Upper lobe of left lung (tissue), 6 donors: ENCODE measurements at places on chromosomes 6 and 20. TPM values are rescaled to one million over a fixed set of nuclear protein-coding genes. Genes with fewer than 3 reads are reported as not detected.
A peak's percentile ranks its signal among the peaks of the same experiment; 100 is the strongest.

- H3K4me3 ChIP-seq, result no peak overlapping the region
- H3K27ac ChIP-seq, result no peak overlapping the region
- no peak for DNase-seq
- H3K27me3 ChIP-seq, result no peaks in the 10 kb centered on the region
Observed at GRCh38 chr6:30776390-30777154, 32.2 kb upstream of the IER3 start.

DNA sequence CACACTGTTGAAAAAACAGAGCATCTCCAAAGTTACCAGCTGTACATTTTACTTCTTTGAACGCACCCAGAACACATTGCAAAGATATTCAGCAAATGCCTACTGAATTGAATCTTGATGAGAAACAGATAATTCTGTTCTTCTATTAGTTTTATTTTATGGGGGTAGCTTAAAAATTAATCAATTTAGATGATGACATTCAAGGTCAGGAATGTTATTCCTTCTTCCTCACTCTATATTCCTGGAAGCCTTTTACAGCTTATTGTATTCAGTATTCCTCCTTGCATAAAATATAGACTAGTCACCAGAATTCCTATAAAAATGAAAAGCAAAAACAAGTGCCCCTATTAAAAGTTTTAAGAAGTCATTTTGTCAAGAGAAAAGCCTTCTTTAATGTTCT, 21.4 kb upstream of the GMDS start:
- DNase-seq, result no peak
- H3K36me3 ChIP-seq, result peaks cover 28% of the 10 kb centered on the region
- no peak overlapping the region for H3K4me3 ChIP-seq

DNA sequence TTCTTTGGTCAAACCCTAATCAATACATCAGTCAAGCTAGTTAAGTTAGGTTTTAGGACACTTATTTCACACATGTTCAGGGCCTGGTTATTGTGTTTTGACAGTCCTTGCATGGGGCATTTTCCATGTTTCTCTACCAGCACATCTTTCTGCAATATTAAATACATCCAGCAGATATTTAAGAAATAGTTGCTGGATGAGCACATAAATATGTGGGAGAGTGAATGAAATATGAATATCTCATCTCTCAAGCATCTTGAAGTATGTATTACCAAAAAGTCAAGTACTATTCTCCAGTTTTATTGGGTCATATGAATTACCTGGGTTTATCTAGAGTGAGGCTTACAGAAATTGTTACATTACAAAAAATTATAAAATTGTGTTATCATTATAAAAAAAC, 621.9 kb upstream of the GJE1 start:
- H3K4me1 ChIP-seq, result no peaks in the 10 kb centered on the region
- H3K4me3 ChIP-seq, result no peak overlapping the region
- no peaks in the 10 kb centered on the region for H3K27me3 ChIP-seq
- H3K36me3 ChIP-seq, result no peaks in the 10 kb centered on the region

- H3K4me3 ChIP-seq, result no peak overlapping the region
- no peaks in the 10 kb centered on the region for H3K36me3 ChIP-seq
- no peak for DNase-seq
Observed at GRCh38 chr20:9635750-9636149, 121.4 kb downstream of the LAMP5 start.

GRCh38 chr6:156582509-156582992, 194.6 kb upstream of the ARID1B start:
- no peaks in the 10 kb centered on the region for H3K36me3 ChIP-seq
- no peak for DNase-seq
- no peaks in the 10 kb centered on the region for H3K27me3 ChIP-seq
- H3K4me3 ChIP-seq, result no peak overlapping the region
- no peak overlapping the region for H3K27ac ChIP-seq
- no peaks in the 10 kb centered on the region for H3K4me1 ChIP-seq

- no peaks in the 10 kb centered on the region for H3K36me3 ChIP-seq
- H3K27ac ChIP-seq, result no peak overlapping the region
- H3K4me3 ChIP-seq, result no peak overlapping the region
- DNase-seq, result peak; percentile 65
- no peaks in the 10 kb centered on the region for H3K27me3 ChIP-seq
Observed at GRCh38 chr20:3706774-3707507, 5.5 kb downstream of the SIGLEC1 start.

GRCh38 chr6:91155129-91155785, 568.4 kb upstream of the MAP3K7 start:
- H3K36me3 ChIP-seq, result no peaks in the 10 kb centered on the region
- H3K4me1 ChIP-seq, result no peaks in the 10 kb centered on the region
- no peak for DNase-seq
- no peak overlapping the region for H3K27ac ChIP-seq
- H3K4me3 ChIP-seq, result no peak overlapping the region

DNA sequence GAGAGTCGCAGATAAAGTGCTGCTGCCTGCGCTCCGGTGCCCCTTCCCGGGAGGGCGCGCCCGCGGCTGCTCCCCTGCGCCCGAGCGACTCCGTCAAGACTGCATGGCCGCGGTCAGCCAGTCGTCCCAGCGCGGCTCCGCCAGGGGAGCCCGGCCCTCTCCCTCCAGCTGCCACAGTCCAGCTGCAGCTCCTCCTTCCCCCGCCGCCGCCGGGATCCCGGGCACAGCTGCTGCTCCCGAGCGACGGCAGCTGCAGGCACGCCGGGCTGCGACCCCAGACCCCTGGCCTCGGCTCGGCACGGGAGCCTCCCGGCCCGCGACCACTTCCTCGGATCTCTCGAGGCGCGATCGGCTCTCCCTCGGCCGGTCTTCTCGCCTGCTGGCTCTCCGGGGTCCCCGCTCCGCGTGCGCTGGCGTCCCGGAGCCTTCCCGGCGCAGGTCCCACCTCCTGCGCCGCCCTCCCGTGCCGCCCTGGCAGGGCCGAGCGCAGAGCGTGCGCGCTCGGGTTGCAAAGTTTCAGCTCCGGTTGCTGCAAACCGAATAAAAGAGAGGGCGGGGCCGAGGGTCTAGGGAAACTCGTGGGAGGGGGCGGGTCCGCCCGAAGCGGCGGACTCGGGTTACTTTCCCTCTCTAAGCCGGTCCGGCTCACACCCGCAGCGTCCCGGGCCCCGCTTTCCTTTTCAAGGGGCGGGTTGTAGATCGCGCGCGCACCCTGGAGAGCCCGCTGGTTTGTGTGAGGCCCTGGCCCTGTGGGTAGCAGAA, at the start of gene CNKSR3:
Gene CNKSR3, minus strand, starts transcription at position 542 of the 762 bp plus-strand sequence. CDS start 571 bp downstream, outside the sequence.
- no peaks in the 10 kb centered on the region for H3K27me3 ChIP-seq
- DNase-seq, result peak; percentile 93
- H3K4me1 ChIP-seq, result peaks cover 16% of the 10 kb centered on the region
- peak within 1 kb of the TSS; percentile 81 for H3K4me3 ChIP-seq
- H3K36me3 ChIP-seq, result no peaks in the 10 kb centered on the region

DNA sequence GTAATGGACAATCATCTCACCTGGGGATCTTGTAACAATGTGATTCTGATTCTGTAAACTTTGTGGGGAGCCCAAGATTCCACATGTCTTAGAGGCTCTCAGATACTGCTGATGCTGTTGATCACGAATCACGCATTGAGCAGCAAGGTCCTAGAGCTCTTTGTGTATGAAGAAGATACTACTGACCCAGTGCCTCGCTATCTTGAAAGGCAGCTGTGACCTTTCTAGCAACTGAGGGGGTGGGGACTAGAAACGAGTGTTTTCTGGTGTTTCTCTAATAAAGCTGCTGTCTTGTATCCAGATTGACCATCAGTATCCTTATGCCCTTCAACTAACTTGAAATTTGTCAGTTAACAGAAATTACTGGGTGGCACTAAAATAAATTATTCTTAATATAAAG, 142.9 kb downstream of the MTHFD1L start:
- no peak overlapping the region for H3K4me3 ChIP-seq
- H3K27me3 ChIP-seq, result no peaks in the 10 kb centered on the region
- peaks cover 27% of the 10 kb centered on the region for H3K4me1 ChIP-seq
- DNase-seq, result no peak
- no peak overlapping the region for H3K27ac ChIP-seq
- H3K36me3 ChIP-seq, result no peaks in the 10 kb centered on the region

GRCh38 chr6:11689847-11690246, 88.8 kb downstream of the ADTRP start:
- no peak overlapping the region for H3K27ac ChIP-seq
- no peaks in the 10 kb centered on the region for H3K4me1 ChIP-seq
- H3K27me3 ChIP-seq, result no peaks in the 10 kb centered on the region
- H3K36me3 ChIP-seq, result no peaks in the 10 kb centered on the region

GRCh38 chr6:100453701-100454521, 10.8 kb downstream of the SIM1 start:
- no peaks in the 10 kb centered on the region for H3K4me1 ChIP-seq
- peak; percentile 39 for DNase-seq
- H3K27me3 ChIP-seq, result peaks cover 63% of the 10 kb centered on the region

DNA sequence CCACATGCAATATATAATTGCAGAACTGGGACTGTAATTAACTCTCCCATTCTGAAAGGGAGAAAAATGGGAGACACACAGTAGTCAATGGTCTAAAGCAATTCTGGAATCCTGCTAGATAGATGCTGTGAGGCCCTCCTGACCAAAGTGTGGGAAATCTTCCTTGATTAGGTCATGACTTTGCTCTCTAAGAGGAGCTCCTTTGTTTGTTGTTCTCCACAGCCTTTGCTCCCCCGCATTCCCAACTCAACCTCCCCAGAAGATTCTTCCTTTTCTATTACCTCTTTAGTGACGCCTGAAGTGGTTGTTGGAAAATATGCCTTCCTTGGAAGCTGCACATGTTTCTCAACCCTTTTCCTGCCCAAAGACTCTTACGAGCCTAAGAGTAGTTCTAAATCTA, 28.8 kb upstream of the LIN28B start:
- no peaks in the 10 kb centered on the region for H3K36me3 ChIP-seq
- no peaks in the 10 kb centered on the region for H3K4me1 ChIP-seq
- H3K4me3 ChIP-seq, result no peak overlapping the region
- no peaks in the 10 kb centered on the region for H3K27me3 ChIP-seq
- DNase-seq, result no peak

- no peak overlapping the region for H3K27ac ChIP-seq
- H3K4me3 ChIP-seq, result no peak overlapping the region
- no peak for DNase-seq
- H3K4me1 ChIP-seq, result peaks cover 8% of the 10 kb centered on the region
Observed at GRCh38 chr6:36094753-36095496, 35.4 kb upstream of the MAPK13 start.

SLC25A27 gene
- total RNA-seq, result 61.8 TPM

TCP11 gene
- 0.89 TPM for total RNA-seq

LY6G6C gene
- total RNA-seq, result not detected

MEP1A gene
- not detected for total RNA-seq

FAM8A1 gene
- 27.0 TPM for total RNA-seq

RBPJL gene
- 0.13 TPM for total RNA-seq

CEP85L gene
- total RNA-seq, result 22.0 TPM

MATN4 gene
- not detected for total RNA-seq

TPMT gene
- 11.9 TPM for total RNA-seq
